ENCODE measurements at places on chromosomes 7 and 10. TPM values are rescaled to one million over a fixed set of nuclear protein-coding genes. Genes with fewer than 3 reads are reported as not detected.

The GIMAP4 gene
- total RNA-seq, result not detected

DNA sequence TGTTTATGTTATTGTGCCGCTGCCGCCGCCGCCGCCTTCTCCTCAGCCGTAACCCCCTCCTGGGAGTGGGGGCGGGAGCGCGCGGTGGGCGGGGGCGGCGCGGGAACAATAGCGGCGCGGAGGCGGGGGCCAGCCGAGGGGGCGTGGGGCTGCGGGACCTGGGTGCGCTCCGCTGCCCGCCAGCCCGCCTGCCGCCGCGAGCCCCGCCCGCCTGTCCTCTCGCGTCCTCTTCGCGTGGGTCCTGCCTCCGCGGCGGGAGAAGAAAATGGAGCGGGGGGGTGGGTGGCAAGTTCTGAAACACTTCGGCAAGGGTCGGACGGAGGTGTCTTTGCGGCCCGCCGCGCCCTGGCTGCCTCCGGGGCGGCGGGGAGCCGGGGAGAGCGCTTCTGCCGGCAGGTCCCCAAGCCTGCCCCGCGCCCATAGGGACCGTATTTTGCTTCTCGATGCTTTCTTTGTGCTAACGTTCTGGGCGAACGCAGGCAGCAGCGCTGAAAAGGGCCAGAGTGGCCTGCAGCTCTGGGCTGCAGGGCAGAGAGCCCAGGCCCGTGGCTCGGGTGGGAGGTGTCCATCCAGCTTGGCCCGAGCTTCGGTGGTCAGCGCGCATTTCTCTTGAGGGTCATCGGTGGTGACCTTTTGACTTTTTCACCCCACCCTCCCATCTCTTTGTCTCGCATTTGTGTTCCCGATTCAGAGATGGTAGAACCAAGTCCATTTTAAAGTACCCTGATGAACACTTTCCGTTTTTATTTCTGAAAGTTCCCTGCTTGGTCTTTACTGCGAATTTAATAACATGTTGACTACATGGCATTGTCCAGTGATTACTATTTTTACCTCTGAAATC, 613 bp downstream of the MAPK8 start:
- DNase-seq, result peak; percentile 71

DNA sequence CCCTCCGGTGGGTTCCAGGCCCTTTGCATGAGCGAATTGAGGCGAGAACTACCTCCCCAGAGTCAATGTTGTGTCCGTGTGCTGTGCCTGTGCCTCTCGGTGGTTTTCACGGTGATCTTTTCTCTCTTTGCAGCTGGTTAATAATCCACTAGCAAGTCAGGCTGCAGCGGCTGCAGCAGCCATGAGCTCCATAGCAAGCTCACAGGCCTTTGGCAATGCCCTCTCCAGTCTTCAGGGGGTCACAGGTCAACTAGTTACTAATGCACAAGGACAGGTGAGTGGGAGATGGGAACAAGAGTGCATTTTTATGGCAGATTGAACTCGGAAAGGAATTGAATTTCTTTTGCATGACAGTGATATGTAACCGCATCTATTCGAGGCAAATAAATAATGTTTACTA, 159.7 kb upstream of the YAE1 start:
- peak; percentile 23 for DNase-seq

The MSMB gene
- total RNA-seq, result not detected

GRCh38 chr10:13308096-13308495, 8.2 kb upstream of the PHYH start:
- no peak for DNase-seq

- DNase-seq, result no peak
Measured at GRCh38 chr7:3605222-3605621, 304.2 kb downstream of the SDK1 start.

DNA sequence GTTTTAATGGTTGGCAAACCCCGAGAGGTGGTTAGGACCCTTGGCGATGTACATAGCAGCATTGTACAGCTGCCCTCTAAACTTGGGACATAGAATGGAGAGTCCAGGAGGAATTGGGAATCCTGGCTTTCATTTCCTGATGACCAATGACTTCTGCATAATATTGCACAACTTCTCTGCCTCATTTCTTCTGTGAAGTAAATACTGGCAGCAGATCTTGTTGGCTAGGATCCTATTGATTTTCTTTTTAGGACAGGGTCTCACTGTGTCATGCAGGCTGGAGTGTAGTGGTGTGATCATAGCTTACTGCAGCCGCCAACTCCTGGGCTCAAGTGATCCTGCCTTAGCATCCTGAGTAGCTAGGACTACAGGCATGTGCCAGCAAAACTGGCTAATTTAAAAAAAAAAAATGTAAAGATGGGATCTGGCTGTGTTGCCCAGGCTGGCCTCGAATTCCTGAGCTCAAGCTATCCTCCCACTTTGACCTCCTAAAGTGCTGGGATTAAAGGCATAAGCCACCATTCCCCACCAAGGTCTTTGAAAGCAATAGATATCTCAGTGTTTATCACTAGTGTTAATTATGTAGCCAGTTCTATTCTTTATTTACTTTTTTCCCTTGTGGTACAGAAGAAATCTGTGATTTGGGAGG, 58.1 kb downstream of the PODXL start:
- no peak for DNase-seq

The SNX10 gene
- total RNA-seq, result 17.9 TPM

- no peak for DNase-seq
Measured at GRCh38 chr10:123017421-123018165, 8.8 kb downstream of the ACADSB start.

The FOXK1 gene
- 19.8 TPM for total RNA-seq

The ZMIZ2 gene
- 4.6 TPM for total RNA-seq

DNA sequence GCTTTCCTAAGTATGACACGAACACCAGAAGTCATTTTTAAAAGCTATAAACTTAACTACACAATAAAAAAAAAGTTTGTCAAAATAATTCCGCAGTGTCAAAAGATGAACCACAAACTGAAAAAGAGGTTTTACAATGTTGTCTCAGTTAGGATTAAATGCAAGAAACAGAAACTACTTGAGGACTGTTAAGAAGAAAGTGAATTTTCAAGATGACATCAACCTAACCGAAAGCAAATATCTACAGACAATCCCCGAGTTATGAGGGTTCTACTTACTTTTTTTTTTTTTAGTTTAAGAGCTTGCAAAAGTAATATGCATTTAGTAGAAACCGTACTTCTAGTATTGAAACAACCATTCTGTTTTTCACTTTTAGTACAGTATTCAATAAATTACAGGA, 62.3 kb downstream of the TFPI2 start:
- no peak for DNase-seq

DNA sequence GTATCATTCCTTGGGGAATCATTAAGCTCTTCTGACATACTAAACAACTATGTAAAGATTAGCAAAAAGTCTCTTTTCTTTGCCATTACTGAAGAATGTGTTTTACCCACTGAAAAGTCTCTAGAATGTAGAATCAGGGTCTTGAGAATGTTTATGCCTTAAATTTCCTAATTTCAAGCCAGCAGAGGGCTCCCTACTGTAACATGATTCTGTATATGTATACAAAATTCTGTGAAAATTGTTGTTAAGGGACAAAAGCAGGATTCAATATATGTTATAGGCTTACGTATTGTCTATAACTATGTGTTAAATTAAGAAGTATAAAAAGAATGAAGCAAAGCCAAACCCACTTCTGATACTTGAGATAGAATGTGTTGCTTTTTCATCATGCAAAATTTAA, 296.9 kb upstream of the DGKB start:
- no peak for DNase-seq

DNA sequence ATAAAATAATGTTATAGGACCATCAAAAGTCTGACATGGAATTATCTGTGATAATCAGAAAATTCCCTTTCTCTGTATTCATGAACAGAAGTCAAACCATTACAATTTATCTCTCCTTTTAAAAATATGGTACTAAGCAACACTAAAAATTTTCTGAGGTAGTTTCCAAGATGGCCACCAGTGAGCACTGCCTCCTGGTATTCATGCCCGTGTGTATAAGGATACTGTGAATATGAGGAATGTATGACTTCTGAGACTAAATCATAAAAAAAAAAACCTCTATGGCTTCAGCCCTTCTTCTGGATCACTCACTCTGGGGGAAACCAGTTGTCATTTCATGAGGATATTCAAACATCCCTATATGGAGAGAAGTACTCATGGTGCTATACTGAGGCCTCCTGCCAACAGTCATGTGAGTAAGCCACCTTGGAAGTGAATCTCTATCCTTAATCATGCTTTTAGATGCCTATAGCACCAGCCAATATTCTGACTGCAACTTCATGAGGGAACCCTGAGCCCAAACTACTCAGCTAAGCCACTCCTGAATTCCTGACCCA, 41.1 kb downstream of the SIRT1 start:
- no peak for DNase-seq

- DNase-seq, result no peak
Measured at GRCh38 chr10:116696919-116697318, 45.4 kb downstream of the HSPA12A start.

Data from Caki2 (cell line).